T-helper 2 cell treated with Interferon-gamma antibody and Interleukin-4, amounts not matched to agents 5 μg/mL and 100 μg/mL, for 36 hours (primary cell): ENCODE measurements at places on chromosomes 6 and 20.

GRCh38 chr20:62267543-62267942 lies 29.2 kb downstream of the OSBPL2 start:
- no peak for DNase-seq

DNA sequence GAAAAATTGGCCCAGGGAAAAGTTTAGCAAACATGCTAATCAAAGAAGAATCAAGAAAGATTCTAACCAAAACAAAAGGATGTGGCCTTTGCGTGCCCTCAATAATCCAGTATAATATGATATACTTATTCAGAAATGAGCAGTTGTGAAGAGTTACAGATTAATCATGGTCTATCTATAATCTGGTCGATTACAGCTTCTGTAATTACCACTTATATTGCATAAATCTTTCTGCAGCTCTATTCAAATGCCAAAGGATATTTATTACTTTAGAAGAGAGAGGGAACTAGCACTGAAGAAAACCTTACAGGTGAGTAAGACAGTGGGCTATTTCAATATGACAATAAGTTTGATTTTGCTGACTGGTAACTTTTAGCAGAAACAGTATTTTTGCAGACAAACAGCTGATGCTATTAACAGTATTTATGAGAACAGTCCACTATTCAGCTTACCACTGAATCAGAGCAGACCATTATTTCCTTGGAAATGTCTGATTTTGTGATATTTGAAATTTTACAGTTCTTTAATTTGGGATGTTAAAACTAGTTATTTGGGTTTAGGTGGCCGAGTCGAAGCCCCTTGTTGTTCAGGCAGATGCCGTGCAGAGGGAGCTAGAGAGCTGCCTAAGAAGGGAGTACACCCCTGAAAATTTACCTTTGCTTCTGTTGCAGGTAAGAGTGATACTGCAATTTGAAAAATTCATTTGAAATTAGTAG lies 92.2 kb downstream of the CEP57L1 start:
- DNase-seq, result peak; percentile 21

DNA sequence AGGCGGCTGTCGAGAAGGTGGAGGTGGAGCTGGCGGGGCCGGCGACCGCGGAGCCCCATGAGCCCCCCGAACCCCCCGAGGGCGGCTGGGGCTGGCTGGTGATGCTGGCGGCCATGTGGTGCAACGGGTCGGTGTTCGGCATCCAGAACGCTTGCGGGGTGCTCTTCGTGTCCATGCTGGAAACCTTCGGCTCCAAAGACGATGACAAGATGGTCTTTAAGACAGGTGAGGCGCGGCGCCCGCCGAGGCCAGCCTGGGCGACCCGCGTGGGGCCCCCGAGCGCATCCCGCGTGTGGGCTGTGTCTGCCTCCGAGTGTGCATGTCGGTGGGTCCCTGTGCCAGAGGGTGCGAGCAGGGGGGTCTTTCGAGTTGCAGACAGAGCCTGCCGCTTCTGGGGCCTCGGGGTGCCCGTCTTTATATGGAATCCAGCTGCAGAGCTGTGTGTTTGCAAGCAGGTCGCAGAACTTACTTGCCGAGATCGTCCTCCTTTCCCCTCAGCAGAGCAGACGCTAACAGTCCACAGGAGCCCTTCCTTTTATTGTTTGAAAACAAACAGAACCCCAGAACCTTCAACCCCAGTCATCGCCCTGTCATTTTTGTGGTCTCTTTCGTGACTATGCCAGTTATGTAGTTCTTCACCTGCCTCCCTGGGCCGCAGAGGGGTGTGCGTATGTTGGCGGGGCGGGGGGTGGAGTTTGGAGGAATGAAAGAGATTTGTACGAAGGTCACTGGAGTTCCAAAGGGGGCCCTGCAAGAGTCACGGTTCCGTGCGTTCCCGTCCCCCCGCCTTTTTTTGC lies 766 bp downstream of the SLC16A10 start:
- DNase-seq, result peak; percentile 39

GRCh38 chr6:84774985-84775284 lies 10.5 kb upstream of the TBX18 start:
- DNase-seq, result no peak

DNA sequence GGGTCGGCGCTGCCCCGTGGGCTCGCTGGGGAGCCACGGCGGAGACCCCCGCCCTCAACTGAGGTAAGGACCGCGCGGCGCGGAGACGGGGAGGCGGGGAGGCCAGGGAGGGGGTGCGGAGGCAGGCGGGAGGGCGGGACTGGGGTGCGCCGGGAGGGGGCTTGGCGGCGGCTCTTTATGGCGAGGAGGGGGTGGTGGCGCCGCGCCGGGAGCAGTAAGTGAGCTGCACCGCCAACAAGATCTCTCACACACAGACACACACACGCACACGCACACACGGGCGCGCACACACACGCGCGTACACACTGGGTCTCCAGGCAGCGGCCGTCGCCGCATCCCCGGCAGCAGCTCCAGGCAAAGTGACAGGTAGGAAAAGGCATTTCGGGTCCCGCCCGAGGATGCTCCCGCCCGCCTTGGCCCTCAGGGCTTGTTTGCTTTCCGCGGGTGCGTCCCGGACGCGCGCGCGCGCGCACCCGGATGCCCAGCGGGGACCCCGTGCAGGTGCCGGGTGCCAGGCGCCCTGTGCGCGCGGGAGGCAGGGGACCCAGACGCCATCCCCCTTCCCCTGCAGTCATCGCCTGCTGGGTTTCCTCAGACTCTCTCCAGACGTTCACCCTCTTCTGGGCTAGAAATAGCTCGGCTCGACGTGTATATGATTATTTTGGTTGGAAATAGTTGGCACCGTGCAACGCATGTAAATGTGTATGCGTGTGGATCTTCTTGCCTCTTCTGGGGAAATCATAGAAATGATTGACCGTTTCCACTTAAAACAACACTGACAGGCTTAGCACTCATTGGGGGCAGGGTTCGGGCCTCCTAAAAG lies at the start of gene PLCB4:
Gene PLCB4 (plus strand): TSS at position 247 of the 823 bp plus-strand sequence. CDS start 238,728 bp downstream, outside the sequence.
- no peak for DNase-seq

- DNase-seq, result no peak
Measured at GRCh38 chr6:1278061-1278720, 33.7 kb upstream of the FOXQ1 start.

GRCh38 chr6:107488875-107489635 lies 862 bp upstream of the SOBP start:
- DNase-seq, result no peak

- no peak for DNase-seq
Measured at GRCh38 chr20:8545212-8545611, 413.1 kb downstream of the PLCB1 start.

DNA sequence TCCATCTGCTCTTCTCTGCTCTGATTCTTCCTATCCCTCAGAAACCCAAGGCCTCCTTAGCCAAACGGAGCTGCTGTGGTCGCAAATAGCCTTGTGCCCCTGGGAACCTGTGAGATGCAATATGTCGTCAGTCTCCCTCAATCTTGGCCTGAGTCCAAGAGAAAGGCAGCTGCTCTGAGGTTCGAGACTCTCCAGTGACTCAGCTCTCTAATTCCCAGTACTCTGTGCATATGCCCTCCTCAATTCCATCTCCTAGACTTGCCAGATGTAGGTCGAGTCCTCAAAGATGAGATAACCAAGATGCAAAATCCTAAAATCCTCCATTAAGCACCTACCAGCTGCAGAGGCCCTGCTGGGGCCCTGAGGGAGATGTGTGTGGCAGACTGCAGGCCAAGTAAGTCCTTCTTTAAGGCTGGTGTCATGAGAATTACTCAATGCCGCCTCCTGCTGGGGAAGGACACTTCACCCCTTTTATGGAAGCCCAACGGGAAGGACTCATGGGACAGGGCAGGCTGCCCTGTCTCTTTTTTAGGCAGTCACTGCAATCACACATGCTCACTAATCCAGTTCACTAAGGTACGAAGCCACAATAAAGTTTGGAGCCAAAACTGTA lies 28.5 kb downstream of the C6orf15 start:
- DNase-seq, result peak; percentile 17

DNA sequence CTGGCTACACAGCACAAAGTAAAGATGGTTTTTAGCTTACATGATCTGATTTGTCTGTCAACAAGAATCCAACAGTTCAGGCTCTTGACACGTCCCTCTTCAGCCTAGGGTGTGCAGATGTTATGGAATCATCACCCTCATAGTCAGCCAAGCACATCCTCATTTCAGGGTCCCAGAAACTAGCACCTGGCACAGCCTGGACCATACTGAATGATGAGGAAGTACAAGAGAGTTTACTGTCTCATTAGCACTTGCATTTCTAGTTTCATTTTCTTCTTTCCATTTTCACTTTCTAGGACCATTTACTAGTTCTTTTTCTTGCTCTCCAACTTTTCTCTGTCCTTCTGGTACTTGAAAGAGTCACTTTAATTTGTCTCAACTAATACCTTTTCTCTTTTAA lies 6.5 kb downstream of the RIPOR2 start:
- no peak for DNase-seq

DNA sequence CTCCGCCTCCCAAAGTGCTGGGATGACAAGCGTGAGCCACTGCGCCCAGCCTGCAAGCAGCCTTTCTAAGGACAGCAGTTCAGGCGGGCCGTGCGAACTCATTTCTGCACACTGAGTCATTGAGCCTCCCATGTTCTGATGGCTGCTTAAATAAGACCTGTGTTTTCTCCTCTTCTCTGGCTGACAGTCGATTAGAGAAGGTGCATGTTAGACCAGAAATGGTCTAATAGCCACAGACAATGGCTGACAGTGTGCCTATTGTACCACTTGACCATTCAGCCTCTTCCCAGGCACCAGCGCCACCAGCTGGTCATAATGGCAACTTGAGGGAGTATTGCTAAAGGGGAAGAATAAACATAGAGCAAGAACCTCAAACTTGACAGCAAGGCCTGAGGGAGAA lies 6.2 kb downstream of the CST11 start:
- DNase-seq, result no peak

GRCh38 chr6:125944434-125944816 lies 12.1 kb upstream of the HINT3 start:
- DNase-seq, result no peak

DNA sequence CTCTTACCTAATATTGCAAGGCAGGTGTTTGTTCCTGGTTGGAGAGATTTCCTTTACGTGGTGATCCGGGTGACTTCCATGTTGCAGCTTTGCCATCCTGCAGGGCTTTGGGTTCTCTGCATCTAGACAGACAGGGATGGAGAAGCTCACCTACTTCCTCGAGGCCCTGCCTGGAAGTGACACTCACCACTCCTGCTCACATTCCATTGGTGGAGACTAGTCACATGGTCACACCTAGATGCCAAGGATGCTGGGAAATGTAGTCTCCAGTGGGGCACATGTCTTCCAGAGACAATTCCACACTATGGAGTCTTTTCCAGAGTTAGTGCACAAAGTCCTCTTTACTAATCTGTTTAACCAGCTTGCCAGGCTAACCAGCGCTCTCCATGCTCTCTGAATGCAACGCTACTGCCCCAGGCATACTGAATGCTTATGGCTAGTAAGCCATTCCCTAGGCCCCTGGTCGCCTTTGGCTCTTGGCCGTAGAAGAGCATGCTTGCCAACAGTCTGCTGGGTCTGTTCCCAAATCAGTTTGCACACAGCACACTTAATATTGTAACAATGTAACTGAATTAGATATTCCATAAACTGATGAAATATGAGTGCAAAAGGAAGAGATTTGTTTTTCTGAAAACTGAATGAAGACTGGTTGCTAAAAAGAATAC lies 6.7 kb upstream of the KCNK15 start:
- DNase-seq, result peak; percentile 41

DNA sequence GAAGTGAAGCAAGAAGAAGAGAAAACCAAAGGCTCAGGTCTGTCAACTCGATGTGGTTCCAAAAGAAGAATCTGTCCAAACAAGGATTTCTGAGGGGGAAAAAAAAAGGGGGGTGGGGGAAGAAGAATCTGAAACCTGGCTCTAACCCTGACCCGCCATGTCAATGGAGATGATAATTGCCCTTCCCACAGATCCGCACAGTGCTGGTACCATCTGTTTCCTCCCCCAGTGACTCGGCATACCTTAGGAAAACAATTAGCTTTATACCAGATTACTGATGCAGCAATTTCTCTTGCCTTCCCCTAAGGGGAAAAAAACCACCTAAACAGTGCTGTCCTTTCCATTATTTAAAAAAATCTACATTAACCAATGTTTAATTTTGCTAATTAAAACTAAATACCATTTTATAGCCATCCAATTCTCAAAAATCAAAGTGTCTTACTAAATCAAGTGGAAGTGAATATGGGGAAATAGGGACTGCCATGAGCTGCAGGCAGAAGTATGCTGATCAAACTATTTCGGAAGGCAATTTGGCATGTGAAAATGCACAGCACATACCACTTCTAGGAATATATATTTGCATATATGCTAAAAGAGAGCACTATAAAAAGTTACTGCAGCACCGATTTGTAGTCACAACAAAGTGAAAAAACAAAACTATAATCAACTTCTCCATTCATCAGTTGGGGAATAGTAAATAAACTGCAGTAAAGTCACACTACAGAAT lies 46.8 kb downstream of the MAP7 start:
- DNase-seq, result no peak

- no peak for DNase-seq
Measured at GRCh38 chr6:105111871-105112270, 67.9 kb downstream of the POPDC3 start.
